ENCODE measurements at places on chromosomes 3 and 15.

DNA sequence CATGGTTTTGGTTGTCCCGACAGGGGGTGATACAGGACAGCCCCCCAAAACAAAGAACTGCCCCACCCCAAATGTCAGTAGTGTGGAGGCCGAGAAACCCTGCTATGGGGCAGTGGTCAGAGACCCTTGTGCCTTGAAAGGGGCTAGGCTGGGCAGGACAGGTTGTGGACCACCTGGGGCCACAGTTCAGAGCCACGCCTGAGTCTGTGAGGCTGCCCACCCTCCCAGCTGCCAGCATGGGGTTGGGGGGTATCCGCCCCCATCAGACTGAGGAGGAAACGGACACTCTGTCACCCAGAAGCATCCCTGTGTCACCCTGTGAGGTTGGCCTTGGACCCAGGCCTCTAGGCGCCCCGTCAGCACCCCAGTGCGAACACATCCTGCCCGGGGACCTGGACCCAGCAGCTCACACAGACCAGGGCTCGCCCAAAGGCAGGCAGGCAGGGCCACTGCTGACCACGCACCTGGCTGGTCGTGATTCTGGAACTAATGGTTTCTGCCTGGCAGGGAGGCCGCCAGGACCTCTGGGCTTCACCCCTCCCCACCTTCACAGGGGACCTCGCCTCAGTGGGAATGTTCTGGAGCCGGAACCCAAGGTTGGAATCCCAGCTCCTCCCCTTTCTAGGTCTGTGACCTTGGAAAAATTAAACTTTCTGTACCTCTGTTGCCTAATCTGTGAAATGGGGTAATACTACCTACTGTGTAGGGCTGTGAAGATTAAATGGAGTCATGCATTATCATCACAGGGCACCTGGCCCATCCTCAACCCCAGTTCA lies 1.4 kb downstream of the SLC41A3 start:
- no peak for DNase-seq

GRCh38 chr3:35198857-35199256 lies 440.5 kb upstream of the ARPP21 start:
- DNase-seq, result no peak

DNA sequence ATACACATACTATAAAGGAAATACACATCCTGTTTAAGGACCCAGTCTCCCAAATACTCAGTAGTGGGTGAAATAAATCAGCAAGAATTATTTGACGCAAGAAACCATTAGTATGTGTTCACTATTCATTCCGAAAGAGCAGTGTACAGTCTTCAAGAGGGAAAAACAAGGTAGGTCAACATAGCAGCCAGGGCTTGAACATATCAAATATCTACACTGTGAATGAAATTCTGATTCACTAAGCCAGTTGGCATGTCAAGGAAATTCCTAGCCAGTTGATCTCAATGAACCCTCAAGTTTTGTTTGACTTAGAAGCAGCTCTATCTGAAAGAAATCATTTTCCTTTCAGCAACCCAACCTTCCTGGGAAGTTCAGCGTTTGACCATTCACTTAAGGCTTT lies 99.0 kb downstream of the CNTN3 start:
- no peak for DNase-seq

- no peak for DNase-seq
Observed at GRCh38 chr3:107988460-107989175, 102.2 kb downstream of the CD47 start.

Measured in T-helper 17 cell (primary cell).